Activated CD8-positive, alpha-beta memory T cell treated with anti-CD3 and anti-CD28 coated beads for 48 hours (primary cell): ENCODE measurements at places on chromosomes 4 and X.

- no peak for DNase-seq
Measured at GRCh38 chr4:6372649-6373525, 99.5 kb downstream of the PPP2R2C start.

DNA sequence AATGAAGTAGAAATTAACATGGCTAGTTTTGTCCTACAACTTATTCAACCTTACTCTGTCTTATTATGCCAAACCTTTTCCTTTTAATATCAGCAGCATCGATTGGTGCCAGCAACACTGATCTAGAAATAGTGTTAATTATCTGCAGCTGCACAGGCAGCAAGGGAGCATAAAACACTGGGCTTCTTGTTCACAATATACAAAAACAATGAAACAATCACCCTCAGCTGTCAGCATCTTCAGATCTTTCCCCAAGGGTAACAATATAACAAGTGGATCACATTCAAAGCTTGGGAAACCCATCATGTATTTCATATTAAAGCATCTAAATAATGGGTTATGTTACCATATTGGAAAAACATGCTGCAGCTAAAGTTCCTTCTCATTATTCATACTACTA lies 238.1 kb downstream of the SPOCK3 start:
- no peak for DNase-seq

DNA sequence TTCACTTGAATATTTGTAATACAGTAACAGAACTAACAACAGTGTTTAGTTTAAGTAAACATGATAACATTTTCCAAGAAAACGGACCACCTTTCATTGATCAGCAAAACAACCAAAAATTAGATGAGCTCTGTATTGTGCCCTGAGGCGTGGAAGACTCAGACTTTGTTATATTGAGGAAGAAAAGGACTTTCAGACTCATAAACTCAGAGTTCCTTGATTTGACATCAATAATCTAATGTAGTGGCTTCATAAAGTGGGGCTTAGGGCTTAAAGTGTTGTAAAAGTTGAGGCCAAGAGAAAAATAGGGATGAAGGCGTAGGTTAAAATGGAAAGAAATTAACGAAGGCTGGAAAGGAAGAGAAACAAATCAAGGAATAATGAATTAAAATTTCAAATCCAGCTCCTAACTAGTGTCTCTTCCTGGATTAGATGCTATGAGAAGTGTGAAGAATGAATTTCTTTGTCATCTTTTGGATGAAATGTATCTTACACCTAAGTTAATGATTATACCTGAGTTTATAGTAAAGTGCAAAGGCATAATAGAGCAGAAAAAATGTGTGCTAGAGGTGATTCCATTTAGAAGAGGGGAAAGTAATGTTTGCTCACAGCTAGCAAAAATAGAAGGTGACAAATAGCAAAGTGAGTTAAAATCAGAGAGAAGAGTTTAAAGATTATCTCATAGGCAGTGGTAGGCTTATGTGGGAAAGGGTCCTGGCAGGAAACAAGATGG lies 19.8 kb upstream of the GLRA2 start:
- DNase-seq = no peak

- no peak for DNase-seq
Measured at GRCh38 chr4:53205970-53206369, 159.9 kb downstream of the SCFD2 start.

DNA sequence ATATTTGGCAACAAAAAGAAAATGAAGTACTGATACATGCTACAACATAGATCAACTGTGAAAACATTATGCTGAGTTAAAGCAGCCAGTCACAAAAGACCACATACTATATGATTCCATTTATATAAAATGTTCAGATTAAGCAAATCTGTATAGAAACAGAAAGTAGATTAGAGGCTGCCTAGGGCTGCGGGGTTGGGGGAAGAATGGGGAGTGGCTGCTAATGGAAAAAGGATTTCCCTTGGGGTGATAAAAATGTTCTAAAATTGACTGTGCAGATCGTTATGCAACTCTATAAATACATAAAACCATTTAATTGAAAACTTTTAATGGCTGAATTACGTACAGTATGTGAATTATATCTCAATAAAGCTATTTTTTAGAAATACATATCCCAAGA lies 46.8 kb downstream of the NEK1 start:
- DNase-seq = no peak

DNA sequence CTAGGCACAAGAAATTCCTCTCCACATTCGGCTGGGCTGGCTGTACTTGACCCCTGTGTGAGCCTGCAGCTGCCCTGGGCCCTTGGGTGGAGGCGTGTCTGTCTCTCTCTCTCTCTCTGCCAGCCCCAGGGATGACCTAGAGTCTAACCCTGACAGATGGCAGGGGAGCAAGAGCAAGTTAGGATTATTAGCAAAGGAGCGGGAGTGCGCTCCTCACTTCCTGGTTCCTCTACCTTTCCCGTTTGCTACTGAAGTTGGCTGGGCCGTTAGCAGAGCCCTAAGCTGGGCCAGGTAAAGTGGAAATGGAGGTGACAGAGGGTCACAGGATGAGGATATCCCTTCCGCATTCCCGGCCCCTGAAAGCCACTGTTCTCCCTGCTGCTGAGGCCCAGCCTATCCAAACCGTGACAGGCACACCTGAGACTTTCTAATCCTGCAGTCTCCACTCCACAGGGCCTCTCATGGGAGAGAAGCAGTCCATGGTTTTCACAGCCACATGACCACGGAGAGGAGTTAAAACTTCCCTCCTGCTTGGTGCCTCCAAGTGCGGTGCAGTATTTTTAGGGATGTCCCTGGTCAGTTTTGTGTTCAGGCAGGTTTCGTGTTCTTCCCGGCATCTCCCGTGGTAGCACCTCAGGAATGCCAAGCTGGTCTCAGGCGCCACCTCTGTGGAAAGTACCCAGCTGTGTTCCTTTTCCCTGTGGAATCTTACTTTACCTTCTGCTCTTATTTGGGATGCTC lies 79.3 kb downstream of the CLDN22 start:
- no peak for DNase-seq

DNA sequence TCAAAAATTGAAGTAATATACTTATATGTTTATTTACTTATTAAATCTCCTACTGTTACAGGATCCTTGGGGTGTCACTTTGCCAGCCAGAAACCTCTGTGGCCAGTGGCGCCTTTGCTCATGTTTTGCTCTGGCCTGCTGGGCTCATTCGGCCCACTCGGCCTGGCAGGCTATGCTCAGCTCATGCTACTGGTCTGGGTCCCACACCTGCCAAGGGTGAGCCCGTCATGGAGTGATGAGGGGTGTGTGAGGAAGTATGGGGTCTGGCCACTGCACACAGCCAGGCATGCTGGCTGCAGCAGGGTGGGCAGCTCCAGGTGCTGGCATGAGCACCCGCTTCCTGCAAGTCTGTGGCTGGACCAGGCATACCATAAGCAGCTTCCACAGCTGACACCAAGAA lies 25.1 kb downstream of the ADH7 start:
- DNase-seq = no peak

- DNase-seq = no peak
Measured at GRCh38 chrX:101693476-101693875, 33.8 kb upstream of the ARMCX2 start.

GRCh38 chr4:71711044-71711984 lies 72.6 kb downstream of the GC start:
- DNase-seq = no peak

- no peak for DNase-seq
Measured at GRCh38 chrX:148928811-148929210, 428.4 kb downstream of the AFF2 start.

- no peak for DNase-seq
Measured at GRCh38 chr4:19030048-19030447, 1008.5 kb upstream of the LCORL start.

GRCh38 chr4:159060161-159060560 lies 42.7 kb upstream of the RAPGEF2 start:
- no peak for DNase-seq

DNA sequence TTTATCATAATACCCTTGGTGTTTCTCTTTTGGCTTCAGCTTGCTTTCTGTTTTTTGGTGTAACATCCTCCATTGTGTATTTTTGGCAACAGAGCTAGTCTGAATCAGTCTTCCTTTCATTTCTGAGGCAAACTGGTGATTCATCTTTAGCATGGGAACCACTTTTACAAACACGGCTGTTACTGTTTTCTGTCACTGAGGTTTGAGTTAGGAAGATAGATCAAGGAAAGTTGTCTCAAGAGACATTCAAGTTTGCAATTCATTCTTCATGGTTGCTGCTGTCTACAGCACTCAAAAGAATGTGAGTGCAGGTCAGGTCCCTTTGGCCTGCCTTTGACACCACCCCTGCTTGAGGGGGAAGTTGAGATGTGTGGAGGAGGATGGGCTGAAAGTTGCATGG lies 36.3 kb downstream of the IL21 start:
- no peak for DNase-seq

GRCh38 chr4:76823495-76823894 lies 74.4 kb downstream of the SOWAHB start:
- DNase-seq = no peak
